ENCODE measurements at places on chromosomes 3 and 15. TPM values are rescaled to one million over a fixed set of nuclear protein-coding genes. Genes with fewer than 3 reads are reported as not detected.

DNA sequence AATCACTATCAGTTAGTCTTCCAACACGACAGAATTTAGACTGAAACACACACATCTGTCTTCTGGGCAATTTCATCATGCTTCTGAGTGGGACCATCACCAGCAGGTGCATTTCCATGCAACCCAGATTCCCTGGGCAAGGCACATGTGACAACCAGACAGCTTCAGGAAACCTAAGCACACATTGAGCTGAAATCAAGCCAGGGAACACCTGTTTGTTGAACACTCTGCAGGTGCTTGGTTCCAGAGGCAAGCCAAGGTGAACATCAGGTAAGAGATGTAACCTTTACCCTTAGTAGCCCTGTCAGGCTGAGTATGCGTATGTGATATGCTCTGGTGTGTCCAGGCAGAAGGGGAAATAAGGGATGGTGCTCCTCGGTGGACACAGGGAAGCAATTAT lies 3.3 kb upstream of the PSMD2 start:
- H3K27me3 ChIP-seq, result peaks cover 65% of the 10 kb centered on the region
- H3K36me3 ChIP-seq, result peaks cover 36% of the 10 kb centered on the region
- DNase-seq, result no peak
- H3K4me3 ChIP-seq, result no peak overlapping the region

GALNT15 gene
- not detected for total RNA-seq

DNA sequence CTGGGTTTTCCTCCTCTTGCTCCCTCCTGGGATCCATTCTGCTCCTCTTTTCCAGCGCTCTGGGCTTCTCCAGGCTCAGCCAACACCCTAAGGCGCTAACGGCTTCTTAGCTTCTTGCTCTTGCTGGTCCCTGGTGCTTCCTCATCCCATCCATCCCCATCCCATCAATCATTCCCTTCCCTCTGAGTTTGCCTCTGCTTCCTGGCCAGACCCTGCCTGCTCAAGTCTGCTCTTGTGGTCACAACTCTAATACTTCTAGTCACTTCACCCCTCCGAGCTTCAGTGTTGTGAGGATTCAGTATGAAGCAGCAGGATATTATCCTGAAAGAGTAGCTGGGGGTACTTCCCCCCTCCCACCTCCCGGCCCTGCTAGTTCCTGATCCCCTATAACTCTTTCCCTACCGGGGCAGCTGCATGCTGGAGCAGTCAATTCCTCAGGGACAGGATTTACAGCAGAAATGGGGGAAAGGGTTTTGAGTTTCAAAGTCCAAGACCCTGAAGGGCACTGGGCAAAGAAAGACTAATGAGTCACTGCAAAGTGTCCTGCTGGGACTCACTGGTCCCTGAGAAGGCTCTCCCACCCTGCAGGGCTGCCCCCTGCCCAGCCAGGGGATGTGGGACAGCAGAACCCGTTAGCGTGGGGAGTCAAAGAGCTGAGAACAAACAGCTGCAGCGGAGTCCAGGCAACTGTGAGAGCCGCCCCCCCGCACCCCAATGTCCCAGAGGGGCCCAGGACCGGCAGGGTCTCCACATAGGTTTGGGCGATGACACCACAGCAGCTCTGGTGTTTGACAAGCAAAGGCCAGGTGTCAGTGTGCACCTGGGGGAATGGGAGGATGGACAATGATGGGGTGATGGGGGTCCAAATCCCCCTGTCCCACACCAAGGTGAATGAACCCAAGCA lies 2.3 kb upstream of the SYNM start:
- peaks cover 8% of the 10 kb centered on the region for H3K4me1 ChIP-seq
- DNase-seq, result no peak
- H3K4me3 ChIP-seq, result no peak overlapping the region
- H3K27me3 ChIP-seq, result peaks cover 69% of the 10 kb centered on the region
- H3K36me3 ChIP-seq, result peaks cover 8% of the 10 kb centered on the region

LYZL4 gene
- total RNA-seq, result not detected

DNA sequence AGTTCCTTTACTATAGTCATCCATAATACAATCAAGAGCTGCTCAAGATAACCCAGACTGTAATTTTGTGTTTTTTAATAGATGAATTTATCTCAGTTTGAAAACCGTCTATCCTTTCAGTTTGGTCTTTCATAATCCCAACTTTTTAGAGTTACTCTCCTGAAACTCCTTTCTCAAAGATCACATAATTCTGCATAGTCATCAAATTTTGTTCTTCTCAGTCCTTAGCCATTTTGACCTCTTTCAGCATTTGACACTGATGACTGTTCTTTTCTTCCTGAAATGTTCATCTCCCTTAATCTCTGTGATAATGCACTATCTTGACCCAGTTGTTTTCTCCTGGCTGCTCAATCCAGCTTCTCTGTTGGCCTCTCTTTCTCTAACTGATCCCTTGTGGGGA lies 47.5 kb upstream of the RAD51 start:
- H3K27me3 ChIP-seq, result no peaks in the 10 kb centered on the region
- H3K4me3 ChIP-seq, result no peak overlapping the region
- no peak overlapping the region for H3K27ac ChIP-seq
- H3K4me1 ChIP-seq, result no peaks in the 10 kb centered on the region
- DNase-seq, result no peak
- H3K36me3 ChIP-seq, result peaks cover 9% of the 10 kb centered on the region

GRCh38 chr3:175919133-175919532 lies 1060.0 kb downstream of the NAALADL2 start:
- H3K4me1 ChIP-seq, result no peaks in the 10 kb centered on the region
- H3K4me3 ChIP-seq, result no peak overlapping the region
- H3K27me3 ChIP-seq, result no peaks in the 10 kb centered on the region
- H3K36me3 ChIP-seq, result no peaks in the 10 kb centered on the region
- no peak overlapping the region for H3K27ac ChIP-seq

Measured in Calu3 (cell line).